ENCODE measurements at places on chromosomes 11 and 22.

GRCh38 chr11:92557879-92558278 is 333.3 kb downstream of the FAT3 start:
- DNase-seq, result no peak

DNA sequence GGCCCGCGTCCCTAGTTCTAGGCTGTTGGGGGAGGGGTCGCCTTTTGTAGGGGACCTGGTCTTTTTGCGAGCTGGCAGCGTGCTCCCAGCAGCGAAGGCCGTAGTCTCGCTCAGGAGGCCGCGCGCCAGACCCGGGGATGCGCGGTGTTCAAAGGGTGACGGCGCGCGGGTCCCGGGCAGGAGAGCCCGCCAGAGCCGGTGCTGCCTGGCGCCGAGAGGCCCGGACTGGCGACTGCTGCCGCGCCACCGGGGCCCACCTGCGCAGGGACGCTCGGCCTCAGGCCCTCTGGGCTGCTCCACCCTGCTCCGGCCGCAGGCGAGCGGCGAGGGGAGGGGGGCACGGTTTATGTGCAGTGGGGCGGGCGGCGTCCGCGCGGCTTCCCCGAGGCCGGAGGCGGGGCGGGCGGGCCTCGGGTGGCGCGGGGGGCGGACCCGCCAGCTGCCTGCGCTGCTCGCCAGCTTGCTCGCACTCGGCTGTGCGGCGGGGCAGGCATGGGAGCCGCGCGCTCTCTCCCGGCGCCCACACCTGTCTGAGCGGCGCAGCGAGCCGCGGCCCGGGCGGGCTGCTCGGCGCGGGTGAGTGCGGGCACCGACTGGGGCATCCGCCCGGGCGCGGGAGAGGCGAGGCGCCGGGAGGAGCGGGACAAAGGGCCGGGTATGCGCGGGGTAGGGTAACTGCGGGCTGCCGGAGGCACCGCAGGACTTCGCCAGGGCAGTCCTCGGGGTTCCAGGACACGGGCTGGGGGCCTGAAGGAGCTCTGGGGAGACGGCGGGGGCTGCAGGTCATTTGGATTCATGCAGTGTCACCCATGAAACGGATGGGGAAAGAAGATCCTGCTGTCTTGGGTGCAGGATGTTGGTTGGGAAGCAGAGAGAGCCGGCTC is at the start of gene PRSS23:
TSS of gene PRSS23 (plus strand) at position 467 of the 884 bp plus-strand sequence. CDS start 7,102 bp downstream, outside the sequence.
- peak; percentile 67 for DNase-seq

GRCh38 chr11:46180736-46181135 is 59.5 kb upstream of the PHF21A start:
- no peak for DNase-seq

DNA sequence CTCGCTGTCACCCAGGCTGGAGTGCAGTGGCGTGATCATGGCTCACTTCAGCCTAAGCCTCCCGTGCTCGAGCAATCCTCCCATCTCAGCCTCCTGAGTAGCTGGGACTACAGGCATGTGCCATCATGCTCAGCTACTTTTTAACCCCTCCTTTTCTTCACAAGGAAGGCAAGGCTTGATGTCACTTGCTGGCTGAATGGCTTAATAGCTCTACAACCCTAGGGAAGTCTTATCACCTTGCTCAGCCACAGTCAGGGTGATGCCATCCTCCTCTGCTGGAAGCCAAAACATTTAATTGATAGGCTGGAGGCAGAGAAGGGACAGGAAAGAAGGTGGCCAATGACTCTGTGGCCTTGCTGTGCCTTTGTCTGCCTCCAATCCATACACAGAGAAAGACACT is 131.9 kb downstream of the MED15 start:
- DNase-seq, result no peak

GRCh38 chr11:73270855-73271477 is 1.2 kb upstream of the P2RY6 start:
- no peak for DNase-seq

DNA sequence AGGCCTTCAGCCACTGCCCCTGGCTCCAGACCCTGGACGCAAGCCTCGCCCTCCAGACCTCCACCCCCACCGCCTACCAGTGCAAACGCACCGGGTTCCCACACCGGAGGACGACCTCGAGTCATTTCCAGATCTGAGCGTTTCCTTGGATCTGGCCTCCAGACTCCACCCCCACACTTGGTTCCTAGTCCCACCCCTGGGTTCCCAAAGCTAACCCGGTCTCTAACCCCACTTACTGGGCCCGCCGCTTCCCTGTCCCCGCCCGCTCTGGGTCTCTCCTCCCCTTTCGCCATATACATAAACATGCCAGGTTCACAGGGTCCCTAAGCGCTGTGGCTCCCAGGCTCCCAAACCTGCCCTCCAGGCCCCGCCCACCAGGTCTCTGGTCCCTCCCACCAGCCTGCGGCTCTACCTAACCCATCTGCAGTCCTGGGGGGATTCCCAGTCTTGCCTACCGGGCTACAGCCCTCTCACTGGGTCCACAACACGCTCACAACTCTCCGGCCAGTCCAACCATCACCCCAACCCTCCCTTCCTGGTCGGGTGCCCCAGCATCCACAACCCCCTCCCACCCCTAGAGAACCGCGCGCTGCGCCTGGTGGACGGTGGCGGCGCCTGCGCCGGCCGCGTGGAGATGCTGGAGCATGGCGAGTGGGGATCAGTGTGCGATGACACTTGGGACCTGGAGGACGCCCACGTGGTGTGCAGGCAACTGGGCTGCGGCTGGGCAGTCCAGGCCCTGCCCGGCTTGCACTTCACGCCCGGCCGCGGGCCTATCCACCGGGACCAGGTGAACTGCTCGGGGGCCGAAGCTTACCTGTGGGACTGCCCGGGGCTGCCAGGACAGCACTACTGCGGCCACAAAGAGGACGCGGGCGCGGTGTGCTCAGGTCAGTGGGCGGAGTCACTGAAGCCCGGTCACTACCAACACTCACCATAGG is 36.7 kb downstream of the CD6 start:
- peak; percentile 96 for DNase-seq

GRCh38 chr11:82225930-82226329 is 507.7 kb downstream of the FAM181B start:
- peak; percentile 36 for DNase-seq

DNA sequence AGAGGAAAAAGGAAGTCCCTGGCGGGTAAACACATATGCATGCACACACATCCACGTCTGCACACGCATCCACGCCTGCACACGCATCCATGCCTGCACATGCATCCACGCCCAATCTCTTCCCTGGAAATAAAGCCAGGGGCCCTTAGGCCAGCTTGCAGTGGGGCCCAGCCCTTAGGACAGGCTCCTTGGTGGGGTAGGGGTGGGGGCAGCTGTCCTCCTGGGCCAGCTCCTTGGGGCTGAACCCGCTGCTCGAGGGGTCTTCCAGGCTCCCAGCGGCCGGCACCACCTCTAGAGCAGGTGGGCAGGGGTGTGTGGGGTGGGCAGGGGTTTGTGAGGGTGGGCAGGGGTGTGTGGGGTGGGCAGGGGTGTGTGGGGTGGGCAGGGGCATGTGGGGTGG is 1.9 kb downstream of the C11orf21 start:
- DNase-seq, result no peak

DNA sequence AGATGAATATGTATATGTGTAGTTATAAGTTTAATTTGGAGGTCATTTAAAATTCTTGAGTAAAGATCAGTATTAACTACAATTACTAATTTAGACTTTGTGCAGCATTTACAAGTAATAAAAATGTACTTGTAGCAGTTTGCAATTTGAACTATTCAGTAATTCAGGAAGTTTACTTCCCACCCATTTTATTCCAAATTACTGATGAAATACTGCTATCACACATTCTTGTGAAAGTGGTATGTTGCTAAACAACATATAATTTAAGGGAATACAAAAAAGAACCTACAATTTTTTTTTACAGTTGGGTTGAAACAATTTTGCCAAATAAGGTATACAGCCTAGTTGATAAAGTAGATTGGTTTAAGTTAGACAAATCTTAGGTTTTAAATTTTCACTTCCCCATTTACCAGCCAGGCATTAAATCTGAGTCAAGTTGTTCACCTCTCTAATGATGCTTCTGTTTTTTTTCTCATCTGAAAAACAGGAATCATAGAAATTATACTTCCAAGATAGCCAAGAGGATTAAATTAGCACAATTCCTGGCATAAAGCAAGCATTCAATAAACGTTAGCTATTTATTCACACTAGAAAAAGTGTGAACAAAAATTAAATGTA is 45.3 kb downstream of the ZBTB44 start:
- no peak for DNase-seq

DNA sequence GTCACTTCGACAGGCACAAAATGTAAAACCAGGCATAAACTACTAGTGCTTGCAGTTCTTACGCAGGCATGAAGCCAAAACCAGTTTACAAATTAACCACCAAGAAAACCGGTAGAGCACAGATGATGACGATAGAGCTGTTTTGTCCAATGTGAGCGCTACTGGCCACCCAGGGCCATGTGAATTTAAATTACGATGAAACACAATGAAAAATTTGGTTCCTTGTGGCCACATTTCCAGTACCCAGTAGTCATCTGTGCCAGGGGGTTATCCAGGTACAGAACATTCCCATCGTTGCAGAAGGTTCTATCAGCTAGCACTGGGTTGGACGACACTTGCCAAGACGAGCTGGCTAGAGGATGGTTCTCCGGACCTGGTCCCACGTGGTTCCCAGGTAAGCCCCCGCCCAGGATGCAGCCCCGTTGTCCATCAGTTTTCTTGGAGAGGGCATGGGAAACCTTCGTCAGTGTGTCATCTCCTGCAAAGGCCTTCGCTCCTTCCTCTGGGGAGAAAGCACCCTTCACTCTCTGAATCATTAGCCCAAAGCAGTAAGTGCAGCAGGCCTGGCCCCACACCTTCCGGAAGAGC is 1.1 kb upstream of the CD81 start:
- no peak for DNase-seq

GRCh38 chr22:44586351-44586990 is 88.4 kb upstream of the RTL6 start:
- no peak for DNase-seq

DNA sequence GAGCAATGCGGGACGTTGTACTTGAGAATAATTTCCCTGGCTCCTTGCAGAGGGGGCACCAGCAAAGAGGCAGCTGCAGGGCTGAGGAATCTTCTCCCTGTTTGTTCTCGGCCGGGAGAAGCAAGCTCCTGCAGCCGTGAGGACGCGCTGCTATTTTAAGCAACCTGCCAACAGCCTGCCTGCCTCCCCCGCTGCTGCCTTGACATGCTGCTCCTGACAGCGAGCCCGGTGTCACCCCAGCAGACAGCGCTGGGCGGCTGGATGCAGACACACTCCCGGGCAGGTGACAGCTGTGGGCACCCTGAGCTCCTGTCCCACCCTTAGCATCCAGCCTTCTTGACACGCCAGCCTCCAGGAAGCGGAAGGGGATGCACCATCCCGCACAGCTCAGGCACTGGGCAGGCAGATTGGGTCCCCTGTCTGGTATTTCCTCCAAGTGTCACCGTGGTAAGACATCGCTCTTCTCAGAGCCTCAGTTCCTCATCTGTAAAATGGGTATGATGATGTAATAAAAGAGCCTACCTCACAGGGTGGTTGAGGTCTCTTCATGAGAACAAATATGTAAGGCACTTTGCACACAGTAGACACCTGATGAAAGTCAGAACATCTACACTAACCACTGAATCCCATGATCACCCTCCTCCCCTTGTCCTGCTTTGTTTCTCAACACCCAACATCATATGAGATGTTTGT is 530.6 kb downstream of the MN1 start:
- no peak for DNase-seq

DNA sequence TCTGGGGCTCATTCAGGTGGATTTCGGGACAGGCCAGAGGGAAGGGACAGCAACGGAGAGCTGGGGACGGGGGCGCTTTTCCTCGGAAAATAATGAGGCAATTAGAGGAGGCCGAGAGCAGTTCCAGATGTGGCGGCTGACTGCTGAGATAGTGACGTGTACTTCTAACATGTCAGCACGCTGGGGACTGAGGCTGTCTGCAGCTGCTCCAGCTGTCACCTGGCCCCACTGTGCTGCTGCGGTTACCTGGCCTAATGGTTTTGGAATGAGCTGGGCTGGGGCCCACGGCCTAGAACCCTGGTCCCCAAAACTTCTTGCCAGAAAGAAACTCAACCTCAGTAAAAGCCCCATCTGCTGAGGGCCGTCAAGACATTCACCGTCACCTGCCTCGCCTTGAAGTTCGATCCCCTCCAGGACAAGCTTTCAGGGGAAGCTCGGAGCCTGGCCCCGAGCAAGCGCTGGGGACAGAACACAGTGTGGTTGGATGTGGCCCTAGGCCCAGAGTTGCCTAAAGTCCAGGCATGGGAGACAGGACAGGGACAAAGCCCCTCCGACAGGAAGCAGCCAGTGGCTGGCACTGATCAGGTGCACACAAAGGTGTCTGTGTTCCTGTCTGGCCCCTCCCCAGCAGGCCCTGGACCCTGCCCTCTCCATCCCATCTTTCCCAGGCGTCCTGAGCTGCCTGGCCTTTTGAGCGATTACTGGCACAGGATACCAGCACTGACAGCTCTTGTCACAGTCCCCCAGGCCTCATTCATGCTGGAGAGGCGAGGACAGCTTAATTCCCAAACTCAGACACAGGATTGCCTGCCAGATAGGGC is 22.1 kb downstream of the RPUSD4 start:
- peak; percentile 12 for DNase-seq

DNA sequence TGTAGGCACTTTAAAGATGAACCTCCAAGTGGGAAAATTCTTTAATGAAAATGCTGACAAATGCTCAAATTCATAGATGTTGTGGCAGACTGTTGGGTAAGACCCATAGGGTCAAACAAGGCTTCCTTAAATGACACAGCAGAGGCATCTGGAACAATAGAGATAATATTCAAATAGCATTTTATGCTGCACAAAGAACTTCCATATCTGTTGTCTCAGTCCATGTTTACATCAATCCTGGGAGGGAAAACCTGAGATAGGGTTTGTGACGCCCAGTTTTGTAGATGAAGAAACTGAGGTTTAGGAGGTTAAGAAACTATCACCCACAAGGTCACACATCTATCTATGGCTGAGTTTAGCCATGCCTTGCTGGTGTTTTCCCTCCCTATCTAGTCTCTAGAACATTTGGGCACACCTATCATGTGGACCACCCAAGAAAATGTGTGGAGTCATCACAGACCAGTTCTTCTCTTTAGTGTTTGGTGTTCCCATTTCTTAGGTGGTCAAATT is 106.4 kb downstream of the EHF start:
- no peak for DNase-seq

- no peak for DNase-seq
These were observed 90.0 kb downstream of the CCDC81 start for GRCh38 chr11:86464509-86465221.

DNA sequence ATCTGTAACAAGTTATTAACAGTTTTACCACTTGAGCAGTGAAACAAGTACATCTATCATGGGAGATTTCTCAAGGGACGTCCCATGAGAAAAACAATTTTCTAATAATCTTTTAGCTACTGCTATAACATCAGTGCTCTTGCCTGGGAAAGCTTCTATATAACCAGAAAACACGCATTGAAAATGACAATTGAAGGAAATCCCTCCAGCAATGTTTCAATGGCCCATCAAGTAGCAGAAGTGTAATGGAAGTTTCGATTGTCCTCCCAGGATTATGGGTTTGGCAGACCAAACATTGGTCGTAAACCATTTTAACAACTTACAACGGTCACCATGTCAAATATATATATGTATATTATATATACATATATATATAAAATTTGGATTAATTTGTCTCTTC is 8.0 kb upstream of the PRR33 start:
- DNase-seq, result no peak

All from GM23338 (cell line).